SK-N-SH treated with all-trans-retinoic acid at 6 μM for 48 hours (cell line): ENCODE measurements at places on chromosomes 7 and 10.
A peak's percentile ranks its signal among the peaks of the same experiment; 100 is the strongest.

GRCh38 chr10:52105301-52105700 is 208.8 kb upstream of the DKK1 start:
- ATAC-seq, result no peak

GRCh38 chr7:139365336-139365735 is 5.6 kb downstream of the LUC7L2 start:
- ATAC-seq, result no peak

DNA sequence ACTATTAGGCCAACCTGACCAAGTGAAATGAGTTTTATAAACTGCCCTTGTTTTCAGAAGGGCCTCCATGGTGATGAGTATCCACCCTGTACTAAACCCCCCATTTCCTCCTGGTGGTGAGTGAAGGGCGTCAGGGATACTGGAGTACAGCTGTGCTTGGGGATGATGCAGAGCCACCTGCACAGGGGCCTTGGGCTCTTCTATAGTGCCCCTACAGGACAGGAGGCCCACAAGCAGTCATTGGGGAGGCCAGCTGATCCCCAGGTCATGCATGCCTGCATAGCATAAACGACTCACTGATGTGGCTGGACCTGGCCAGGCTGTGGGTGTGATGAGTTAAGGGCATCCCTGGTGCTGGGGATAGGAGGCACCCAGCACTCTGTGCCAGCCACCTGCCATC is 114.1 kb upstream of the CELF2 start:
- ATAC-seq, result no peak

DNA sequence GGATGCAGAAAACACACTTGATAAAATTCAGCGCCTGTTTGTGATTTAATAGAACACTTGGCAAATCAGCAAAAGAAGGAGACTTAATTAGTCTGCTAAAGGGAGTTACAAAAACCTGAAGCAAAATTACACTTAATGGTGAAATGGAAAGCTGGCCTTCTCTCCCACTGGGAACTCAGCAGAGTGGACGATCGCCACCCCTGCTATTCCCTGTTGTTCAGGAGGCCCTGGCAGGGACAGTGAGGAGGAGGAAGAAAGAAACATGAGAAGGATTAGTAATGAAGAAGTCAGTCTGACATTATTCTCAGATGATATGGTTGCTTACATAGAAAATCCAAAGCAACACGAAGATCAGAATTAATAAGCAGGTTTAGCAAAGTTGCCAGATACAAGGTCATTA is 5.6 kb upstream of the KNDC1 start:
- ATAC-seq, result no peak

DNA sequence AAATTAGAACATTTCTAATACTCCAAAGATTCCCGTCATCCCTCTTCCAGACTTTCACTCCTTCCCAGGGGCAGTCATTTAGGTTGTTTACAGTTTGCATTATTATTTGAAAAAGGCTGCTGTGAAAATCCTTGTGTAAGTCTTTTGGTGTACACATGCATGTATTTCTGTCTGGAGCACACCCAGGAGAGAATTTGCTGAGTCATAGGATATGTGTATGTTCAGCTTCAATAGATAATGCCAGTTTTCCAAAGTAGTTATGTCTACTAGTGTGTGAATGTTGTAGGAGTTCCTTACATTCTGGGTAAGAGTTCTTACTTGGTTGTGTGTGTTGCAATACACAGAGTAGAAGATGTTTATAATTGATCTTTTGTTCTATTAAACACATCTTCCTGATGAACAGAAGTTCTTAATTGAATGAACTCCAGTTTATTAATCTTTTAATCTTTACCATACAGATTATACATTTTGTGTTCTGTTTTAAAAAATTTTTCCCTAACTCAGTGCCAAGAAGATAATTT is 25.3 kb downstream of the CROT start:
- 0 out of 3 replicates have a peak, but pooled peaks have one; percentile 31 for ATAC-seq

GRCh38 chr7:42144604-42145003 is 92.4 kb downstream of the GLI3 start:
- ATAC-seq, result no peak

DNA sequence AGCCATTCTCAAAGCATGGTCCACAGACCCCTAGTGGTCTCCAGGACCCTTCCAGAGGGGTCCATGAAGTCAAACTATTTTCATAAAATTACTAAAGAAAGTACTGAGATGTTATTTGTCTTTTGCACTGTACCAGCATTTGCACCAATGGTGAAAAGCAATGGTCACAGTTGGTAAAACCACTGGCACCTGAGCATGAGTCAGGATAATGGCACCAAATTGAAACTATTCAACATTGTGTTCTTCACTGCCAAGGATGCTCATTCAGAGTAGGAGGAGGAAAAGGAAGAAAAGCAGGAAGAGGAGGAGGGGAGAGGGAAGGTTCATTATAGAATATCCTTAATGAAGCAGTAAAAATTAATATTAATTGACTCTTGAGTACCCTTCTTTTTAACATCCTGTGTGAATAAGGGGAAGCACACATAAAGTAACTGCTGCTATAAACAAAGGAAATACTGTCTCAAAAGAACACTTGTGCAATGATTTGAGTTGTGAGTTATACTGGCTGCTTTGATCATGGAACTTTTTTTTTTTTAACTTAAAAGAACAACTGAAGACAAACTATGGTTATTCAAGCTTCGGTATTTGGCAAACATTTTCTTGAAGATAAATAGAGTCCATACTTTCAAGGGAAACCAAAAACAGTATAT is 60.2 kb downstream of the MPP7 start:
- ATAC-seq, result no peak

GRCh38 chr10:86349474-86349873 is 17.1 kb downstream of the GRID1 start:
- ATAC-seq, result peak; percentile 53

DNA sequence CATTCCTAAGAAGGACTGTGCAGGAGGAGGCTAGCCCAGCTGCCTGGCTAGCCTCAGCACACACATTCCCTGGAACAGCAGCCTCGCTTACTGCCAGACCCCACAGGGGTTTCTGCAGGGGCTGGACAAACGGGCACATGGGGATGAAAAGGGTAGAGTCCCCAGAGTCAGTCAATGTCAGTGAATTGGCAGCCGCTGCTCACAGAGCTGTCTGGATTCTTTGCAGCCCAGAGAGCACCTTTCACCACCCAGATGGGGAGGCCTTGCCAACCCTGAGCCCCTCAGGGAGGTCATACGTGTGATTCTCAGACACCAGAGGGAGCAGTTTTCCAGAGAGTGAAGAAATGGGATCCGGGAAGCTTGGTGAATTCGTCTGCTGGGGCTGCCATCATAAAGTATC is 143.3 kb downstream of the KCNMA1 start:
- ATAC-seq, result peak; percentile 51

DNA sequence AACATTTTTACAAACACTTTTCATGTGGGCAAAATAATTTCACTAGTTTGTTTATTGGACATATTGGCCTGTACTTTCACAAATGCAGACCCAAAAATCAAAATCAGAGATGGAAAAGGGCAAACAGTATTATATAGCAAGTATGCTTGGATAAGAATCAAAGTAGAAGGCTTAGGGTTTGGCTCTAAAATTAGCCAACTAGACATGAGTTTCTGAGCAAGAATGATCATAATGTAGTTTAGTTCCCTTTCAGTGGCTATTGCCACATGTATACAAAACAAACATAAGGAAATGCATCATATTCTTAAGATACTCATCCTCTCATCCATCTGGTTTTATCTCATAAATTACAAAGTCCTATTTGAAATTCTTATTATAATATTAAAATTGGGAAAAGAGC is 132.5 kb downstream of the IMMP2L start:
- no peak for ATAC-seq

- ATAC-seq, result no peak
Observed at GRCh38 chr7:90425376-90425775, 22.1 kb downstream of the CLDN12 start.

- no peak for ATAC-seq
Observed at GRCh38 chr7:157543791-157544190, 207.0 kb downstream of the DNAJB6 start.

GRCh38 chr10:127344346-127344745 is 148.0 kb upstream of the INSYN2A start:
- ATAC-seq, result no peak

DNA sequence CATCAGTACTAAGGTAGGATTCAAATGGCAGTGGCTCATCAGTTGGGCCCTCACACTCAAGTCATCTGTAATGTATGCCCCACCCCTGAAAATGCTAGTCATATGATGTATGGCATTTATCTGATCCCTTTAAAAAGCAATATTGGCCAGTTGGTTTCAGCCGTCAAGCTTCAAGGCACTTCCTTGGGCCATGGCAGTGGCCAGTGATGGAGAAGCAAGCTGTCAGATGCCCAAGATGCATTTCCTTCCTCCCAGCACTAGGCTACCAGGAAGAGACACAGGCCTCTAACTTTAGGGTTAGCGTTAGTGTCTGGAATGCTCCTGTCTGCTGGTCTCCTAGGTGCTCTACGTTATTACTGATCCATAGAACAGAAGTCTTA is 64.1 kb downstream of the PIK3AP1 start:
- ATAC-seq, result no peak

GRCh38 chr10:78581133-78581694 is 487.6 kb upstream of the ZMIZ1 start:
- ATAC-seq, result no peak

DNA sequence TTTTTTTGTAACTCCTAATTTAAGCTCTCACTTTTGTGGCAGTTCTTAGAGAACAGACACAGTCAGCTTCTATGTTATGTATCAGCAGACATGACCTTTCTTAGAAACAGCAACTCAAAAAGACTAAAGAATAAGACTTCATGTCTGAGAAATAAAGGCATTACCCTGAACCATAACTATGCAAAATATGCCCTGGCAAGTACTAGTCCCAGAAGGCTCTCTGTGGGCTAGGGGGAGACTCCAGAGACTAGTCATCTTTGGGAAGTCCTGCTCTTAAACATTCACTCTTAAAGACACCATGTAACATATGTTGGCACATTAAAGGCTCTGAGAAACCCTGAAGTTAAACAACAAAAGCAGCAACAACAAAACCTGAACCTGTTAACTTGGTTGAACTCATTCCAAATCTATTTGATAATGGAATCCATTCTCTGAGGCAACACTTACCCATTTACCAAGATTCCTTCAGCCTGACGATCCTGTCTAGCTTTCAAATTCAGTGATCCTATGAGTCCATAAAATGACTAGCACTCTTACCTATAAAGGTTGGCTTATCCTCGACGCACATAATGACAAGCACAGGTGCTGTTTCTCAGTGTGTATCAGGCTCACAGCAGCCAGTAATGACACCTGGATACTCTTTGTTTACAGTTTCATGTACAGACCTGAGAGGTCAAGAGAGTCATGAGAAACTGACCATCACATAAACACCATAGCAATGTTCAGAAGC is 62.3 kb downstream of the OSBPL3 start:
- ATAC-seq, result peak; percentile 77

DNA sequence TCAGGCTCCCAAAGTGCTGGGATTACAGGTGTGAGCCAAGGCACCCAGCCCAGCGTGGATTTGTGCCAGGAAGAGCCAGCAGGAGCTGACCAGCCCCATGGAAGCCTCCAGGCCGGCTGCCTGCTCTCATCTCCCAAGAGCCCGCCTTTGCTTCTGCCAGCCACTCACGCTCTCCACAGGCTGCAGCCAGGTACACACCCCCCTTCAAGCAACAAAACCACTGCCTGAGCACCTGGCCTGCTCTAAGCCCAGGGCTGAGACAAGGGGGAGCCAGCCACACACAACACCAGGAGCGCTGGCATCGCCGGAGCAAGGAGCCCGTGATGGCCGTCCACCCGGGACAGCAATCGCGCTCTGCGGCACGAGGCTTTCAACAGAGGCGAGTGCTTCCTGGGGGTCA is 34.5 kb downstream of the MAD1L1 start:
- ATAC-seq, result no peak

DNA sequence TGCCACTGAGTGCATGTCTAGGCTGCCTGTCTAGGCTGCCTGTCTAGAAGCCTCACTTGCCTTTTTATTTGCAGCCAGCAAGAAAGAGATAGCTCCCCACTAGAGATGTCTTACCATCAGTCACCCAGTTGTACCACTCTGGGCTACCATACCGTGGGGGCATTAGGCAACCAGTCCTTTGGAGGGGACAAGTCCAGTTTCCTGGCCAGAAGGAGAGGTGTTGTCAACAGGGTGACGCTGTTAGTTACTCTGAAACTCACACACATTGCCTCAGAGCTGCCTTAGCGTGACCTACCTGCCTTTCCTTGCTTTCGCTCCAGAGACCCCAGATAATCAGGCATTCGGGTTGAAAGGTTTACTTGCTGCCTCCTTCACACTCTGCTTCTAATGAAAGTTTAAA is 155.4 kb downstream of the CELF2 start:
- no peak for ATAC-seq

- no peak for ATAC-seq
Observed at GRCh38 chr7:64873155-64873500, 29.9 kb upstream of the ZNF273 start.

DNA sequence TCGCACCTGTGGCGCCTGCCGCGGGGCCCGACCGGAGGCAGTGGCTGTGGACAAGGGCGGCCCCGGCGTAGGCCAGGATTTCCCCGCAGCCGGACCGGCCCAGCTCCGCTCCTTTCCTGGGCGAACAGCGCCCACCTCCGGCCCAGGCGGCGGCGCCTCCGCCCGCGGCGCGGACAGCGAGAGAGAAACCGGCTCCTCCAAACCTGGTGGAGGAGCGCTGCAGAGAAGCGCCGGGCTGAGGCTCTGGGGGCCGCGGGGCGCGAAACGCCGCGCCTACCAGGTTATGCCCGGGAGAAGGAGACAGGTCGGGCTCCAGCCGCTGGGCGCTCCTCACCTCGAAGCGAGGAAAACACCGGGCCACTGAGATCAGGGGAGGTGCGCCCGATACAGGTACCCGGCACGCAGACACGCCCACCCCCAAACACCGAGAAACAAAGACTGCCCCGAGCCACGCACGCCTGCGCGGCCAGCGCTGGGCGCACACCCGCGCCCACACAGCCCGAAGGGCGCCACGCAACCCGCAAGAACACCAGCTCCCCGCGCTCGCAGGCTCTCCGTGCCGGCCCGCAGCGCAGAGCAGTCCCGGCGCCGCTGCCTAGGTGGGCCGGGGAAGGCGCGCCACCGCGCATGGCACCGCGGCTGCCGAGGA is 3.3 kb downstream of the GRID1 start:
- ATAC-seq, result no peak

- ATAC-seq, result no peak
Observed at GRCh38 chr10:113929522-113929921, 75.1 kb downstream of the NHLRC2 start.

GRCh38 chr10:72254813-72255568 is 18.7 kb upstream of the DDIT4 start:
- peak; percentile 90 for ATAC-seq

GRCh38 chr10:43091846-43092245 is 15.0 kb downstream of the RET start:
- ATAC-seq, result no peak

- no peak for ATAC-seq
Observed at GRCh38 chr10:125049216-125049881, 107.4 kb downstream of the ZRANB1 start.

GRCh38 chr10:126504063-126504760 is 115.9 kb upstream of the ADAM12 start:
- peak; percentile 95 for ATAC-seq

- no peak for ATAC-seq
Observed at GRCh38 chr10:77959384-77959783, 32.8 kb upstream of the DLG5 start.

GRCh38 chr10:73649876-73650536 is 5.8 kb downstream of the SYNPO2L start:
- ATAC-seq, result no peak
